BE2C (cell line): ENCODE measurements at places on chromosomes 2 and 18.

DNA sequence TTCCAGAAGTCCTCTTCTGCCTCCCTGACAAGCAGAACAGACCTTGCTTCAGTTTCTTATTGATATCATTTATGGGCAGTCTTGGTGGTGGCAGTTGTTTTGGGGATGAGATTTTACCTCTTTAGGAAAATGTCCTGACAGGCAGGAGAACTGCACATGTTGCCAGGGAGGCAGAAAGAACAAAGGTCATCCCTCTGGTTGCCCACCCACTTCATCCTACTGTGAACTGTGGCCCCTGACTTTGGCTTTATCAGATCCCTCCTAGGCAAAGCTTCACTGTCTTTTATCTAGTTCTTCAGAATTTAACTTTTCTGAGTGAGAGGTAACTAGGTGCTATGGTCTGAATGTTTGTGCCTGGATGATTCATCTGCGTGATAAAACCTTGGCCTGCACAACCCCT lies 2071.3 kb upstream of the CELF4 start:
- DNase-seq: no peak

DNA sequence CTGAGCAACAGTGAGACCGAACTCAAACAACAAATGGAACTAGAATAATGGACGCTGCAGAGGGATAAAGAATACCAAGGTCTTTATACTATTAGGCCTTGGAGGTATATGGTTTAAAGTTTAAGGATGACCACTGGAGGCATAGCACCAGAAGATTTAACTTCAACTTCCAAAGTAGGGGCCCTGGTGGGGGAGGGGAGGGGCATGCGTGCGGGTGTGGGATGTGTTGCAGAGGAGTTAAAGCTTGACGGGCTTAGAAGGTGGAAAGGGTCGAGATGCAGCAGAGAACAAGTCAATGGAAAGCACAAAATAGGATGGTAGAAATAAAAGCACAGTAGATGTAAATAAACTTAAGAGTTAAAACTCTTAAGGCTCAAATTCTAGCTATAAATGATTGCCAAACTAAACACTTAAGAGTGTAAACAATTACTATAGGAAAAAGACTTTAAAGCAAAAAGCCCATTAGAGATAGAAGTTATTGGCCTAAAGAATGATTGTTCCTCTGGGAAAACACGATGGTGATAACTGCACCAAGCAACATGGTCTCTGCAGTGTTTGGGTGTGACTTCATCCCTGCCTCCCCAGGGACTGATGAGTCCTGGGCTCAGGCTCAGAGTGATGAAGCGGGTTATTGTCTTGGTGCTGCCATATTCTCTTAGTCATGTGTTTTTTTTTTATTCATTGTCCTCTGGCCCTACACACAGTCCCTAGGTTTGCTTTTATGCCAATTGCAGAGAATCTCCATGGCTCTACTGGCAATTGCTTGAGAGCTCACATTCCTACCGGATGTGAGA lies 13.0 kb downstream of the RRM2 start:
- DNase-seq: peak; percentile 50

DNA sequence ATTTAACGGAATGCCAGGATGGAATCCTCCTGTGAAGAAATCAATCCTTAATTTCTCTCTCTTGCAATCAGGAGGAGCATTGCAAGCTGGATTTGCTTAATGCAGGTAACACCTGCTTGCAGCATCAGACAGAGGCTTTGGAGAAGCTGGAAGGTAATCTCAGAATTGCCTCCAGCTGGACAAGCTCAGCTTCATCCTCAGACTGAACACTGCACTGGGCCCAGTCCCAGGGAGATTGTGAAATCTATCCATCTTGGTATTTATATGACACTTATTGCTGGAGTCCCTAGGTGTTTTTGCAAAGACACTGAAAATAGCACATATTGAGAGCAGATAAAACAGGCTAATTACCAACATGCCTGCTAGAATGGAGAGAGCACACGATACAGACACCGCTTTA lies 179.4 kb upstream of the SESTD1 start:
- no peak for DNase-seq

DNA sequence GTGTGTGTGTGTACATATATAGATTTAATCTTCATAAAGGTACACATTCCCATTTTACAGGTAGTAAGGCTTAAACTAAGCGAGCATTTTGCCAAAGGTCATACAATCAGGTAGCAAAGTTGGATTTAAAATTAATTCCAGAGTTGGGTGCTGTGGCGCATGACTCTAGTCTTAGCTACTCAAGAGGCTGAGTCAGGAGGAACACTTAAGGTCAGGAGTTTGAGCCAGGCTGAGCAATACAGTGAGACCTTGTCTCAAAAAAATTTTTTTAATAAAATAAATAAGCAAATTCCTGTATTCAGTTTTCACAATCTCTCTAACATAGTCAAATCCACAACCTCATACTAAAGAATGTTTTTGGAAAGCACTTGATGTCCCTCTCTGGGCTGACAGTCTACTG lies 111.5 kb upstream of the LDLRAD4 start:
- no peak for DNase-seq
